ENCODE measurements at places on chromosomes 12 and 14. TPM values are rescaled to one million over a fixed set of nuclear protein-coding genes. Genes with fewer than 3 reads are reported as not detected.

XPOT gene
- 145 TPM for total RNA-seq

PTGER2 gene
- 67.9 TPM for total RNA-seq

CCDC196 gene
- not detected for total RNA-seq

PTHLH gene
- not detected for total RNA-seq

KIF21A gene
- 23.3 TPM for total RNA-seq

ERBB3 gene
- 0.51 TPM for total RNA-seq

ADCY4 gene
- total RNA-seq, result 1.5 TPM

PIANP gene
- 0.08 TPM for total RNA-seq

RBP5 gene
- total RNA-seq, result not detected

CLEC1B gene
- total RNA-seq, result not detected

SPIC gene
- not detected for total RNA-seq

ACTN1 gene
- total RNA-seq, result 27.9 TPM

SPSB2 gene
- 4.7 TPM for total RNA-seq

C12orf50 gene
- 0.07 TPM for total RNA-seq

GNB3 gene
- total RNA-seq, result 1.6 TPM

OR4E2 gene
- total RNA-seq, result not detected

PLCZ1 gene
- not detected for total RNA-seq

AMHR2 gene
- total RNA-seq, result not detected

RDH16 gene
- total RNA-seq, result 0.23 TPM

MUCL1 gene
- not detected for total RNA-seq

KRT6C gene
- total RNA-seq, result not detected

NEMP1 gene
- 70.2 TPM for total RNA-seq

CISTR gene
- total RNA-seq, result not detected

SLC7A8 gene
- not detected for total RNA-seq

CLEC9A gene
- total RNA-seq, result not detected

SAMD15 gene
- 0.29 TPM for total RNA-seq

GARIN6 gene
- not detected for total RNA-seq

KRT75 gene
- not detected for total RNA-seq

FAIM2 gene
- total RNA-seq, result 0.49 TPM

ATP5MC2 gene
- total RNA-seq, result 383 TPM

INSM2 gene
- not detected for total RNA-seq

P3H3 gene
- total RNA-seq, result 3.5 TPM

KRT81 gene
- not detected for total RNA-seq

ZDHHC22 gene
- total RNA-seq, result not detected

ASB8 gene
- total RNA-seq, result 33.3 TPM

TPPP2 gene
- not detected for total RNA-seq

E2F7 gene
- 16.9 TPM for total RNA-seq

IL23A gene
- total RNA-seq, result 40.0 TPM

IL22 gene
- 3.4 TPM for total RNA-seq

TAS2R9 gene
- total RNA-seq, result not detected

LRP1-AS gene
- not detected for total RNA-seq

RIMKLB gene
- 0.52 TPM for total RNA-seq

PARP2 gene
- total RNA-seq, result 36.6 TPM
